Effector memory CD4-positive, alpha-beta T cell (primary cell): ENCODE measurements at places on chromosomes 11 and 22.

GRCh38 chr11:120881596-120881995, 142.3 kb upstream of the TBCEL start:
- no peak for DNase-seq

GRCh38 chr11:85955531-85955930, 100.3 kb downstream of the CCDC83 start:
- DNase-seq = no peak

GRCh38 chr22:27851974-27852746, 50.6 kb upstream of the MN1 start:
- DNase-seq = no peak

DNA sequence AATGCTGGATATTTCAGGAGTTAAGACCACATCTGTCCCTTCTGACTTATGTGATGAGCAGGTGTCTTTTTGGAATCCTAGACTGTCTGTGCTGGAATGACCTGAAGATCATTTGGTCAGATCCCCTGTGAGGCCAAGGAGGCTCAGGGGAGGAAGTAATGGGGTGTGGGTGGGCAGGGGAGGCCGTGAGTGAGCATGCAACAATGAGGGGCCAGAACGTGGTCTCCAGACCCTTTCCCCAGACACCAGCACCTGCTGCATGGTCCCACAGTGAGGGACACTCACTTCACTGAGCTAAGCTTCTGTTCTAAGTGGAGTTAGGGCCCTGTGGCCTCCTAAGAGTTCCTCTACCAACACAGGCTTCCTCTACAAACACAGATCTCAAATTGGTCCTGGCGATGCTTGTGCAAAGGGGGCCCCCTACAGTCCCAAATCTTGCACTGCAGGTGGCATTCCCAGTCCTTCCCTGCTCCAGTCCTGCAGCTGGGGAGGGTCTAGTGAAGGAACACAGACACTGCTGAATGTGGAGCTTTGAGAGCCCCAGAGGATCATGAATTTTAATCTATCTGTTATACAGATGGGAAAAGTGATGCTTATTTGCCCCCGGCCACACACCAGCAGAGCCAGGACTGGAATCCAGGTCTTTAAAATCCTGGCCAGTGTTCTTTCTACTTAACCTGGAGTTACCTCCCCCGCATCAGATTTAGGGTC, 7.4 kb downstream of the USP2 start:
- DNase-seq = no peak

GRCh38 chr22:41369837-41370236, 11.9 kb upstream of the TEF start:
- DNase-seq = no peak

GRCh38 chr11:74957937-74958629, 9.0 kb downstream of the SPCS2 start:
- no peak for DNase-seq

GRCh38 chr22:20413217-20414058, 19.5 kb downstream of the ZNF74 start:
- no peak for DNase-seq

- no peak for DNase-seq
Measured at GRCh38 chr11:113203141-113203753, 111.1 kb upstream of the TTC12 start.

GRCh38 chr11:3197878-3198528, 20.6 kb downstream of the MRGPRG start:
- no peak for DNase-seq

DNA sequence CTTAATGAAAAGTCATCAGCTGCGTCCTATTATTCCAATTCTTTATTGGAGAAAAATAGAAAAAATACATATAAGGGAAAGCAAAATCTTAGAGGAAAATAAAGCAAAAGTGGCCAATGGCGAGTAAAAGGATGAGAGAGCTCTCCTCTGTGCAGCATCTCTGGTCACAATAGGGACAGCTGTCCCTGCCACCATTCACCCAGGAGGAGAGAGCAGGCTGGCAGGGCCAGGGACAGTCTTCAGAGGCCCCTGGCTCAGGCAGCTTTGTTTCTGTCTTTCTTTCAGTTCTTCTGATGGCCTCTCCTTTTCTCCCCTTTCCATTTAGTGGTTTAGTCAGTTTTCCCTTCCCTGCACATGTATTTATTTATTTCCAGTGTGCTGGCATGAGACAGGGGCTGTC, 941.3 kb downstream of the NTM start:
- DNase-seq = no peak

- no peak for DNase-seq
Measured at GRCh38 chr11:32920570-32920969, 28.0 kb downstream of the QSER1 start.

GRCh38 chr22:37141971-37142370, 7.7 kb downstream of the IL2RB start:
- no peak for DNase-seq

GRCh38 chr11:46300270-46300669, 22.8 kb downstream of the CREB3L1 start:
- DNase-seq = no peak

DNA sequence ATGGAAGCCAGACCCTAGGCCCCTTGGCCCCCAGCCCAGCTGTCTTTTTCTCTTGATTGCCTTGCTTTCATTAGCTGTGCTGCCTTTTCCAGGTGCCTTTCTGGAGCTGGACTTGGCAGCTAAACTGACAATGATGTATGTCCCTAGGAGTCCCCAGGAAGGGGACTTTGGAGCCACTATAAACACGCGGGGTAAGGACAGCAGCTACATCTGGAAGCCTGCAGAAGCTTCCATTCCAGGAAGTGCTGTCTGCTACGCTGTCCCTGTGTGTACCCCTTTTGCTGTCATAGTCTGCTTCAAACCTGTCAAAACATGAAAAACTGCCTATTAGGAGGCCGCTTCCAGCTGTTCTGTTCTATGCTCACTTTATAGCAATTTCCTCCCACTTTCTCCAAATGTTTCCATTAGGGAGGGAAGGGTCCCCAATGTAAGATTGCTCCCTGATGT, 153.3 kb upstream of the RAG2 start:
- DNase-seq = no peak

GRCh38 chr11:72066855-72067254, 13.5 kb downstream of the NUMA1 start:
- no peak for DNase-seq

DNA sequence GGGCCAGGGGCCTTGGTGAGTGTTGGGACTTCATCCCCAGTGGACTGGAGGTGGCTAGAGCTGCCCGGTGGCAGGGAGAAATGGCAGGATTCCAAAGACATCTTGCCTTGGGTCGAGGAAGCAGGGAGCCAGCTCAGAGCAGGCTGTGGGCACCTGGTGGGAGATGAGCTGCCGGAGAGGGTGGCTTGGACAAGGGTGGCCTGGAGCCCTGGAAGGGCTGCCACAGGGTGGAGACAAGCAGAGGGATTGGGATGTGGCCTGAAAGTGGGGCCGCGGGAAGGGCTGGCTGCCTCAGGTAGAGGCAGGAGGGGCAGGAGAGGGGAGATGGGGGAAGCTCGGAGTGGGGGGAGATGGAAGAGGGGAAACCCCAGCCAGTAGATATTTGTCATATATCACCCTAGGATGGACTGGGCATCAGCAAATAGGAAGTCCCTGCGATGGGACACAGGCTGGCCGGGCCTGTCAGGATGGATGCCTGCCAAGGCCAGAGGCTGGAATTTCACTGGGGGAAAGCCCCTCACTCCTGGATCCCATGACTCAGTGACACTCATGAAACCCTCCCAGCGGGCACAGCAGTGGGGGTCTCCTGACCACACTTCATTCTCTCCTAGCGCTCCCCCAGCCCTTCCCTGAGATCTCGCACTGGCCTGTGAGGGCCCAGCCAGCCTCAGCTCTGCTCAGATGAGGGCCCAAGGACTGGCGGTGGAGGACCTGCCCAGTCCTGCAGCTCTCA, 72.0 kb upstream of the SHISAL1 start:
- no peak for DNase-seq

DNA sequence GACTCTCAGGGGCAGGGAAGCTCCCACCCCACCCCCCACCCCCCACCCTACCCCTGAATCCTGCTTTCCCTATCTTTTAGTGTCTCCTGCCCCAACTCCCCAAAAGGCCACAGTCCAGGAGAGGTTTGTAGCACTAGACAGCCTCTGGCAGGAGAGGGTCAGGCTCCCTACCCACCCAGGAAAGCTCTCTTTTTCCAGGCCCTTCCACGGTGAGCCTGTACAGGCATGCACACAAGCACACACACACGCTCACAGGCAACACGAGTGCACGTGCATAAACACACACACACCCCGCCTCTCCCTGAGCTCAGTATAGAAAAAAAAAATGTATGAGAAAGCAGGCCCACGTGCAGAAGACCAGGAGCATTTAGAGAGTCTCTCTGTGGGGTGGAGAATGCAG, 414.0 kb downstream of the MN1 start:
- no peak for DNase-seq

GRCh38 chr11:638631-639331, 1.7 kb downstream of the DRD4 start:
- DNase-seq = no peak
